ENCODE measurements at places on chromosomes 5 and 9.

DNA sequence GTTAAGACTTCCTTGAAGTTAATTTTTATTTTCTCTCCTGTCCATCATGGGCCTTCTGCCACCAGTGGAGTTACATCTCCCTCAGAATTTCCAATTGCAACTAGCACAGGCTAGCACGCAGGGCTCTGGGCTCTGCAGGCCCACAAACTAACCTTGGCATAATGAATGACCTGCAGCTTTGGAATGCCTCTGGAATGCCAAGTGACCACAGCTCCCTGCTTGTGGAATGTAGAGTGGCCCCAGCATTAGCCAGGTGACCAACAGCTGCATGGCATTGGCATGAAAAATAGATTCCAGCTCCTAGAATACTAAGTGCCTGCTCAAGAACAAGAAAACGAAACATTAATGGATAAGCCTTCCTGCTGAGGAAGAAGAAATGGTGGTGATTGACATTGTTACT lies 726.1 kb downstream of the BRINP1 start:
- DNase-seq = no peak

- no peak for DNase-seq
These were observed 10.7 kb upstream of the SUB1 start for GRCh38 chr5:32574540-32575175.

- no peak for DNase-seq
These were observed 47.9 kb downstream of the MAMDC2 start for GRCh38 chr9:70091572-70091971.

- DNase-seq = no peak
These were observed 602.7 kb upstream of the ZNF608 start for GRCh38 chr5:125348936-125349831.

DNA sequence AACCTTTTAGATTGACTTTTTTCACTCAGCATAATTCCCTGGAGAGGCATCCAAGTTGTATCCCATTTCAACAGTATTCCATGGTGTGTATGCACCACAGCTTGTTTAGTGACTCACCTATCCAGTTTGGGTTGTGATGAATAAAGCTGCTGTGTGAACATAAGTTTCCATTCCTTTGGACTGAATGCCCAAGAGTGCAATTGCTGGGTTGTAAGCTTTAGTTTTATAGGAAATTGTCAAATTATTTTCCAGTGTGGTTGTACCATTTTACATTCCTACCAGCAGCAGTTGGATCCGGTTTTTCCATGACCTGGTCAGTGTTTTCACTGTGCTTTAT lies 60.9 kb upstream of the TMED7 start:
- DNase-seq = peak; percentile 29

- DNase-seq = no peak
These were observed 79.4 kb upstream of the CCDC112 start for GRCh38 chr5:115375893-115376292.

DNA sequence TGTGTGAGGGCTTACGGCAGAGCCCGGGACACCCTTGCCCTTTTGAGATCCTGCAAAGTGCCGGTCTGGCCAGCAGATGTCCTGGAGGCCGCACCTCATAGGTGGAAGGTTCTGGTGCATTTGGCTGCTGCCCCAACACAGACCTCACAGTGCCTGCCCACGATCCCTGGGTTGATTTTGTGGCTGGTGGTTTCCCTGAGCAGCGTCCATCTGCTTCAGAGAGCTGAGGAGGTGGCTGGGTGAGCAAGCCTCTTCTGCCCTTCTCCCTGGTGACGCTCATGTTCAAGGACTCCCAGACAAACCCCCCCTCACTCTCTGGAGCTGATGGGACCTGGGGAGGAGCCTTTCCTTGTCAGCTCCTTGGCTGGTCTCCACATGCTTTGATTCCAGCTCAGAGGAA lies 18.9 kb downstream of the BNIP1 start:
- no peak for DNase-seq

- DNase-seq = no peak
These were observed 6.8 kb upstream of the GRAMD2B start for GRCh38 chr5:126416266-126416925.

DNA sequence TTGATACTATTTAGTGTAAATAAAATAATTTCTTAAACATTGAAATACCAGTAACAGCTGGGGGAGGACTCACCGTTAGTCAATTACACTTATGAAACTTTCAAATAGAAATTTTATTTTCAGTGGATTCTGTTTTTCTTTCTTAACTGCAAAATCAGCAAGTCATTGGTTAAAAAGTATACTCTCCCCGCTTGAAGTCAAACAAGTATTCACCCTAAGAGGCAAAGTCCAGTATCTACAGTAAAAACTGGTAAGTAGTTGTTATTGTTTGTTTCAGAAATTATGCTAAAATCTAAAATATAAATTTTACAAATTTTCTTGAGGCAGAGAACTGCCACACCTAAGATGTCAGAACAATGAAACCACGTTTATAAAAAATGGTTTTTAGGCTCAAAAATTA lies 22.4 kb downstream of the NREP start:
- DNase-seq = no peak

DNA sequence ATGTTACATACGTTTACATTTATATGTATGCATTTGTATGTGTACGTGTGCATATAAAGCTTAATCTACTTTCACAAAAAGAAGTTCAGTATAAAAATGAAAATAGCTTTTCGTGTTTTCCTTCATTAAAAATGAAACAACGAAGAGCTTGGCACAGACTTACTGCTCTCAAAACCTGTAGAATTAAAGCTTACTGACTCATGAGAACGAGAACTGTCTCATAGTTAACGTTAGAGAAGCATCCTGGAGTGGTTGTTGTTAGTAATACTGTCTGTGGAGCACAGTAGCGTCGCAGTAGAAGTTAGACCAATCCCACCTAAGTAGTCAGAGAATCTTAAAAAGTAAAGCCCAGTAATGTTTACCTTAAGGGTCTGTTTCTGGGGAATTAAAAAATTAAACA lies 1.3 kb downstream of the MAT2B start:
- DNase-seq = no peak

DNA sequence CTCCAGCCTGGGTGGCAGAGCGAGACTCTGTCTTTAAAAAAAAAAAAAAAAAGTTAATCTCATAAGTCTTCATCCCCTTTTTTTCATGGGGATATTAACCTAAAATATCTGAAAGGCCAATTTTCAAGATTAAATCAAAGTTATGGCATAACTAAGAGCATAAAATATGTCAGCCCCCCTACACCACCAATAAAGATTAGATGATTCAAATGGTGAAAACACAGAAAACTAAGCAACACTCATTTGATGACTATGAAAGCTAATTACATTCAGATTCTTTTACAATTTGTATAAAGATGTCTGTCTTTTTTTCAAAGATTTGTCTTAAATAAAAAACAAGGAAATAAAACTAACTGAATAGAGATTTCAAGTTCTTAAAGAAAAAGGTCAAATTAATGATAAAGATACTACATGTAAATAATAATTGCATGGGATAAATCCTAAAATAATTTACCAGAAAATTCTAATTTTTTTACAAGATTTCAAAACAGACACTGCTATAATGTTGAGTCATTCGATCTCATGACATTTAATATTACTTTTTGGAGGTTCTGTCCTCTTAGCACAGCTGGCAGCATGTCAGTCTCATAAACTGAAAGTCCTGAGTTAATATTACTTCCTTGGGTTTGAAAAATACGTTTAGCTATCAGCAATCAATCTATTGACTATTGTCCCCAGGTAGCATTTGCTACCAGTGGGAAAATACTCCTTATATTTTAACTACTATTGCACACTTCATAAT lies 112.9 kb downstream of the KIAA0825 start:
- no peak for DNase-seq

GRCh38 chr9:124698265-124698664 lies 72.8 kb downstream of the NR6A1 start:
- no peak for DNase-seq

- DNase-seq = no peak
These were observed 58.0 kb downstream of the ANKRD33B start for GRCh38 chr5:10621832-10622231.

GRCh38 chr5:178123966-178124925 lies 6.6 kb upstream of the RMND5B start:
- DNase-seq = no peak

GRCh38 chr9:86670076-86670475 lies 277.2 kb downstream of the GAS1 start:
- DNase-seq = no peak

- no peak for DNase-seq
These were observed 97.0 kb downstream of the PCDH1 start for GRCh38 chr5:141780952-141781781.

DNA sequence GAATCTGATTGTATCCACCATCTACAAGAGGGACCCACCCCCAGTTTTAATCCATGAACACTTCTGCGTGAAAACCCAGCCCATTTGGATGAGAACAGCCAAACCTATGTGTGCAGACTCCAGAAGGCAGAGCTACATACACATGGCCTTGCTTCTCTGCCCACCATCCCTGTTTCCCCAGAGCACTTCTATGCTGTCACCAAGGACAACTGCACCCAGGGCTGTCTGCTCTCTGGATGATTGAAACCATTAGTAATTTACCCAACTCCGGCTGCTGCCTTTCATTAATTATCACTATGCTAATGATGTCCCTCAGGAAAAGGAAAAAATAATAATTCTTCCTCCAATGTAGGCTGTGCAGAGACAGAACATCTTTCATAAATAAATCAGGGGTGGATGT lies 8.9 kb downstream of the CARTPT start:
- DNase-seq = no peak

GRCh38 chr5:60260658-60261057 lies 367.1 kb upstream of the PDE4D start:
- no peak for DNase-seq

DNA sequence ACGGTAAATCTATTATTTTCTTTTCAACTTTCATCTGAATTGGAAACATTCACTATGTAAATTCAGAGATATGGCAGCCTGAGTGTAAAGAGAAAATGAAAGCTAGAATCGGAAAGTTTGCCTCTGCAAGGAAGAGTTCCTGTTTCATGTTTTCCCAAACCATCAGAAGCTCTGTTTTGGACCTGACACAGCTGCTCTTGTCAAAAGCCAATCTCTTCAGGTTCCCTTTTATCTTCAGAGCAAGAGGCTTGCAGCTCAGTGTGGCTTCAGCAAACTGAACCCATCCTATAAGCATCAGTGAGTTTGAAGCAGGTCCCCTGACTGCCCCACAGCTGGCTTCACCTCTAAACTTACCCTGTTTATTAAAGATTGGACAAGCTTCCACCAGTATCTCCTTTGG lies 1099.7 kb downstream of the DTWD2 start:
- no peak for DNase-seq

DNA sequence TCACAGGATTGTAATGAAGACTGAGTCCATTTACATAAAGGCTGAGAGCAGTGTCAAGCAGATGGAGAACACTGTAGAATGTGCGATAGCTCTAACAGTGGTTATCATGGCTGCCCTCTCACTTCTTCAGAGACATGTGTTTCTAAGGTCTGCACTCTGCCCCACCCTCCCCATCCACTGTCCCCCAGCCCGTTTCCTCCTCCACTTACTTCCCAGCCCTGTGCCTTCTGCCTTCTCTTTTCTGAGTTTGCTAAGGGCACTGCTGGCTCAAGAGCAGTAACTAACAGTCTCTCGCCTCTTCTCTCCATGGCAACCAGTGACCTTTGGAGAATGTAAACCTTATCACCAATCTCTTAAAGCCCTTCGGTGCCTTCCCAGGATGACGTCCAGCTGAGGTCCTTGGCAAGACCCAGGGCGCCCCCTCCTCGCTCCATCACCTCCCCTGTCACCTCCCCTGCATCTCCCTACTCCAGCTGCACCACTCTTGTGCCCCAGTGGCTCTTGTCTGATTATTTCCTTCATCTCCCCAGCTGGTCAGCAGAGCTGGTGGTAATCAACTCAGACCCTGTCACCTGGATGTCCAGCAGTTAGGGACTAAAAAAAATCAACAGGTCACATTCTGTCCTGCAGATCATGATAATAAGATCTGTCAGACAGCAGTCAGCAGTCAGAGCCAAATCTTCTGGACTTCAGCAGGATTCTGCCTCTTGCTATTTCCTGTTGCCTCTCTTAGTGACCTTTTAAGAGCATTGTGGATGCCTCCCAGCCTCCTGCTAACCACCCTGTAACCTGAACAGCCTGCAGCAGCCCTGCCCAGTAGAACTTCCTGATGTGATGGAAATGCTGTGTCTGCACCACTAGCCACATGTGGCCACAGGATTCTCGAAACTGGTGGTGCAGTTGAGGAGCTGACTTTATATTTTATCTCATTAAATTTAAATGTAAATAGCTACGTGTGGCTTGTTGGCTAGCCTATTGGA lies 9.0 kb downstream of the FXN start:
- DNase-seq = no peak

DNA sequence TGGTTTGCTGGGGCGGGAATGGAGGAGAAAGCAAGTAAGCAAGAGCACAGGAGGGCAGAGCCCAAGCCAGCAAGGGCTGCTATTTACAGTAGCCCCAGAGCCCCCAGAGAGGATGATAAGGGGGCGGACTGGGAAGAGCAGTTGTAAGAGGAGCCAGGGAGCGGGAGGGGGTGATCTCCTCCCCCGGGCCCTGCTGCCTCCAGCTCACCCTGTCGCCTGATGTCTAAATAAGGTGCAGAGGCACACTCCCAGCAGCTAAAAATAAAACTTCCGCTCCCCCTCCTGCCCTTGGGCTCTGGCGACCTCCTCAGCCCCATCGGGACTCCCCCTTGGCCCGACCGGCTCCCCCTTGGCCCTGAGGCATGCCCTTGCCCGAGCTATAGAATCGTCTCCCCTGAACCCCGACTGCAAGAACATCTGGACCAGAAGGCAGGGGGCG lies 14.4 kb upstream of the CCDC69 start:
- DNase-seq = no peak

DNA sequence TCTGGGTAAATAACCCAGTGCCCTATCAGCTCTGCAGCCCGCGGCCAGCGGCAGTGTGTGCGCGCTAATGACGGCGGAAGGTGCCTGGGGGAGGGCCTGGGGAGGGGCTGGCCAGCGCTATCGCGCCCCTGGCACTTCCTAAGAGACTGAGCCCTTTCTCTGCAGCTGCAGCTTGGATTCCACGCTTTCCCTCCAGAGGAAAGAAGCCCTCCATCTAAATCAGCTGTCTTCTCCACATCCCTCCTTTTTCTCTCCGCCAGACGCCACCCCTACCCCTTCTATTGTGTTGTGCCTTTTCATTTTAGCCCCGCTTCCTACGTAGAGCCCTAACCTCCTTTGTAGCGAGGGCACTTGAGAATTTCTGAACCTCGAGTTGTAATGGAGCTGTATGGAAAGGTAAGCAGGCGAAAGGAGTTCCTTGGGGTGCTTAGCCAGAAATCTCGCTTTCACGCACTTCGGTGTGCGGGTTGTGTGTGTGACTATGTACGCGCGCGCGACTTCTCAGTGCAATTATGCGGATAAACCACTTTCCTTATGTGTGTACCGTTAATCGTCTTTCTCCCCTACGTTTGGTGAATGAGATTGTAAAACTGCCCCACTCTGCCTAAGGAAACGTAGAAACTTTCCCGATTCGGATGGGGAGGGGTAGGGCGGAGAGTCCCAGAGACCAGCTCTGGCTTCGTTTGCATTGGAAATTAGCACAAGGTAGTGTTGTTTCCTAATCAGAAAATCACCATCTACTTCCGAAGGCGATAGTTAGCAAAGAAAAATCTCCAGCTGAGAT lies 664 bp upstream of the RAB3C start:
- DNase-seq = peak; percentile 10

GRCh38 chr5:134088994-134089560 lies 25.4 kb upstream of the TCF7 start:
- DNase-seq = no peak

GRCh38 chr9:136075881-136076678 lies 19.0 kb downstream of the NACC2 start:
- DNase-seq = no peak

GRCh38 chr9:15372455-15372854 lies 50.2 kb upstream of the SNAPC3 start:
- no peak for DNase-seq

GRCh38 chr5:180704362-180704761 lies 35.5 kb downstream of the OR2Y1 start:
- DNase-seq = no peak

- DNase-seq = no peak
These were observed 44.5 kb downstream of the AGXT2 start for GRCh38 chr5:35003018-35003957.

All from DMS79 (cell line).